Myocyte (in vitro differentiated cells): ENCODE measurements at places on chromosomes 7 and 10.

DNA sequence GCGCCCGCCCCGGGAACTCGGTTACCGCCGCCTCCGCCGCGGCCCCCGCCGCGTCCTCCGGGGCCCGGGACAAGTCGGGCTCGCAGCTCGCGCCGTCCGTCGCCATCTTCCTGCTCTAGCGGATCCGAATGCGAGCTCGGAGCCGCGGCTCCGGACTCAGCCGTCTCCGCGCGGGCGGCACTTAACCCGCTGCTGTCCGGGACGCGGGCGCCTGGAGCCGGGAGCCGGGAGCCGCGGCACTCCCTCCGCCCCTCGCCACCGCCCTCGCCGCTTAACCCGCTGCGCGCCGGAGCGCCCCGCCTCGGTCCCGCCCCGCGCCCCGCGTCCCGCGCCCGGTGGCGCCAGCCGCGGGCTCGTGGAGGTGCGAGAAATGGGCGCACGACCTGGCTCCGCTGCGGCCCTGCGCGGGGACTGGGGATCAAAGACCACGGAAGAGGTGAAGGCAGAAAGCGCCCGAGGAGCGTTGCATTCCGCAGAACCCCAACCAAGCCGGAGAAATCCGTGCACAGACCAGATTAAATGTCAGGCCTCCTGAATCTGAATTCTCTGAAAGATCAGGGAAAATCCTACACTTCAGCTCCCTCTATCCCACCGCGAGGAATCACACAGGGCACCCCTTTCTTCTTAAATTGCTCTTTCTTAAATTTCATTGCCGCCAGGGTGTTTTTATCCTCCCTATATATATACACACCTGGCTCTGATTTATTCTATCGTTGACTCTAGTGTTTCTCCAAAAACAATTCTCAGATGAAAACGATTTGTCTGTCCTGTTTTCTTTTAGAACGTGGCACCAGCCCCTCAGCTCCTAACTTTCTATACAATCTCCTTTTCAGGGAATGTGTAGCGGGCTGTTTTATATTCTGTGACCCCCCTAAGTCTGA lies at the start of gene CTTNBP2:
Gene CTTNBP2 (minus strand): TSS at position 132 of the 881 bp plus-strand sequence. CDS start 26 bp downstream, at position 106.
- peak; percentile 70 for DNase-seq

DNA sequence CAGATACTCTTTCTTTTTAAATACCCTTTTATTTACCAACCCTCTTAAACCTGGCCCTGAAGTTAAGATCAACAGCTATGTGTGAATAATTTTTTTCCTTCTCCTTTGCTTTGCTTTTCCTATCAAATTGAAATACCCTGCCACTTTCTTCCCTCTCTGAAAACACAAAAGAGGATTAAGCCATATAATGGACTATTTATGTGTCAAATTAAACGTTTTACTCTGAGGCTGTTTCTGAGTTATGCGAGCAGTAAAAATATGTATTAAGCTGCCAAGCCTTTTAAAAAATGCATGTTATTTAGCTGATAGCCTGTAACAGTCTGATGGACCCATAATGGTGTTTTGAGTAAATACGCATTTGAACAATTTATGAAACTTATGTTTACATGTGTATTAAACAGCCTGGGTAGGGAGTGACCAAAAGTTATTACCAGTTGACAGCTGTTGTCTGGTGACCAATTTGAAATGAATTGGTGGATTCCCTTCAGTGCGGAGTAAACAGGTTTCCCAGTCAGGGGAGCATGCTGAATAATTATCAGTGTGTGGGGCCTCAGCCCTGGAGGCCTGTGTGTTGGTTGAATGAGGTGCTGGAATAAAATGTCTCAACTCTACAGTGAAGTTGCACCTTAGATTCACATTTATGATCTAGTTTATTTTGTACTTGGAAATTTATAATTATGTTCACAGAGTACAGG lies 89.6 kb downstream of the AUTS2 start:
- DNase-seq, result no peak

DNA sequence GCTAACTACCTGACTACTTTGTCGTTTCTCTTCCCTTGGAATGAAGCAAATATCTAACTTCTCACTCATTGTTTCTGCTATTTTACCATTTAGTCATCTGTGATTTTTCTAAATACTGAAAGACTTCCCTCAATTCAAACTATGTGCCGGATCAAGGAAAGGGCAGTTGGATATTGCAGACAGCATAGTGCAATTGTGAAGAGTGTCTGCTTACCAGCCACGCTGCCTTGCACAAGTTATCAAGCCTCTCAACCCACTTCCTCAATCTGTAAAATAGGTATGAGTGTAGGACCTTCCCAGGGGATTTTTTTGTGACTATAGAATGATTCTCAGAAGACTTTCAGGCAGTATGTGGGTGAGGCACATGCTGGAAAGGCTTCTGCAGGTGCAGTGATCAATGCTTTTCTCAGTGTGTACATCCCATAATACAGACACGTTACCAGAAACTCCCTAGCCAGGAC lies 54.3 kb downstream of the EGFR start:
- DNase-seq, result no peak

DNA sequence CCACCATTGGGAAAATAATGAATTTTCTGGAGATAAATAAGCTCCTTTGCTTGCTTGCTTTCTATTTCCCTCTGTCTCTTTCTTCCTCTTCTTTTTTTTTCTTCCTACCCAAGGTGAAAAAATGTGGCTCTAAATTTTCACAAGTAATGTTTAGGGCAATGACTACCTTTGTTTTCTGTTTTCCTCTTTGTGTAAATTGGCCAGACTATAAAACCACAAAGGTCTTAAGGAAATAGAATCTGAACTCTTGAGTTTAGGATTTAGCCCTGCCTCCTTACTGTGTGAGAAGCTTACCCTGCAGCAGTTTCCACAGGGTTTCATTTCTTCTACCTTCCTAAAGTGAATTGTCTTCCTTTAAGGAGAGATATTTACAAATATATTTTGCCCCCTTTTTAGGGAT lies 330.4 kb downstream of the ARL4A start:
- peak; percentile 18 for DNase-seq

DNA sequence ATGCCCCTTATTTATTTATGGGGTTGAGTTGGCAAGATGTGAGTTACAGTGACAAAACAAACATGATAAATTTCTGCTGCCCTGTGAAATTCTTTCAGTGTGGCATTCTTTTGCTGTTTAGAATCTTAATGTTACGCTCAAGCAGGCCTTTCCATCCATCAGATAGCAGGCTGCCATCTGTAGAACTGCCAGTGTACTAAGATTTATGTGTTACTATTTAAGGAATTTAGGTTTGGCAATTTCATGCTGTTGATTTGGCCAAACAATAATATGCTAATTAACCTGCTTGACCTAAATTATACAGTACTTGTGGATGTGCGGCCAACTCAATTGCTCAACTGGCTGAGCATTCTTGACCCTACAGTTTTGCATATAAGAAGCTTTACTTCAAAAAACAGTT lies 477.7 kb upstream of the TPK1 start:
- DNase-seq, result no peak

DNA sequence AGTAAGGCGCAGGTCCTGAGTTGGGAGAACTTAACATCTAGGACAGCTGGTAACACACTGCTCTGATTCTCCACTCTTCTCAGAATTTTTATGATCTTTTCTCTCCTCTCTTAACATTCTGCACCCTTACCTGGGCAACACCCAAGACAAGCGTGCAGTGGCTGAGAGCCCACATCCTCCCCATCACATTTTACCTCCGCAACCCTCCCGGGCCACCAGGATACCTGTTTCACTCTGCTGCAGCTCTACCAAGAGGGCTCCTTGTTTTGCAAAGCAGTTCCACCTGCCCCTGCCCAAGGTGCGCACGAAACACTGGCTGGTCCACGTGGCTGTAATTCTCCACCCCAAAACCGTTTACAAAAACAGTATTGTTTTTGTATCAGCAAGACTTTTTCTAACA lies 81.5 kb downstream of the ITIH5 start:
- DNase-seq, result no peak
